ENCODE measurements at places on chromosomes 13 and 19.

DNA sequence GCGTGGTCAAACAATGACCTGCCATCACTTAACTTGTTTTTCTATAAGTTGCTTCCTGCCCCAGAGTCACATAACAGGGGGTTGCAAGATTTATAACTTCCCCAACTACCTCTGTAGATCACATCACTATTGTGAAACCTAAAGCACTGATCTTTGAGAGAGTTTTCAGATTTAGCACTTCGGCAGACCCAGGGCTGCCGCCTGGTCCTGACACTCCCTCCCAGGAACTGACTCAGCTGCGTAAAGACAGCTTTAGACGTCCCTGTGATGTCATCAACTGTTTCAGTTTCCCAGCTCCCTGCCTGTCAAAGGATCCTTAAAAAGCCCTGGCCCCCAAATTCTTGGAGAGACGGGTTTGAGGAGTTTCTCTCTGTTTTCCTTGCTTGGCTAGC lies 33.3 kb downstream of the IGFL2 start:
- peak; percentile 52 for DNase-seq

GRCh38 chr13:44317752-44318151 lies 55.9 kb upstream of the SERP2 start:
- DNase-seq, result peak; percentile 25

DNA sequence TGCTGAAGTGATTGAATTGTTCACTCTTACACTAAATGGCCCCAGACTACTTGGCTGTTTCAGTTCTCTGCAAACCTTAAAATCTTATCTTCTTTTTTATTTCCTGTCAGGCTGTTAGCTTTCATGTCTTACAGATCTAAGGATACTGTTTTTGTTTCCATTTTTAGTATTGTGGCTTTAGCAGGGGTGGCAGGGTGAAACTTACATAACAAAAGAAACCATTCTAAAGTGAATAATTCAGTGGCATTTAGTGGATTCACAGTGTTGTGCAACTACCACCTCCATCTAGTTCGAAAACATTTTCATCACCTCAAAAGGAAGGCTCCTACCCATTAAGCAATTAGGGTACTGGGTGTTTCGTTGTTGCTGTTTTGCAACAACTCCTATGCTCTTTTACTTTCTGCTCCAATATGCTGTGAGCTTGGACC lies 19.8 kb downstream of the TMEM272 start:
- peak; percentile 83 for DNase-seq

DNA sequence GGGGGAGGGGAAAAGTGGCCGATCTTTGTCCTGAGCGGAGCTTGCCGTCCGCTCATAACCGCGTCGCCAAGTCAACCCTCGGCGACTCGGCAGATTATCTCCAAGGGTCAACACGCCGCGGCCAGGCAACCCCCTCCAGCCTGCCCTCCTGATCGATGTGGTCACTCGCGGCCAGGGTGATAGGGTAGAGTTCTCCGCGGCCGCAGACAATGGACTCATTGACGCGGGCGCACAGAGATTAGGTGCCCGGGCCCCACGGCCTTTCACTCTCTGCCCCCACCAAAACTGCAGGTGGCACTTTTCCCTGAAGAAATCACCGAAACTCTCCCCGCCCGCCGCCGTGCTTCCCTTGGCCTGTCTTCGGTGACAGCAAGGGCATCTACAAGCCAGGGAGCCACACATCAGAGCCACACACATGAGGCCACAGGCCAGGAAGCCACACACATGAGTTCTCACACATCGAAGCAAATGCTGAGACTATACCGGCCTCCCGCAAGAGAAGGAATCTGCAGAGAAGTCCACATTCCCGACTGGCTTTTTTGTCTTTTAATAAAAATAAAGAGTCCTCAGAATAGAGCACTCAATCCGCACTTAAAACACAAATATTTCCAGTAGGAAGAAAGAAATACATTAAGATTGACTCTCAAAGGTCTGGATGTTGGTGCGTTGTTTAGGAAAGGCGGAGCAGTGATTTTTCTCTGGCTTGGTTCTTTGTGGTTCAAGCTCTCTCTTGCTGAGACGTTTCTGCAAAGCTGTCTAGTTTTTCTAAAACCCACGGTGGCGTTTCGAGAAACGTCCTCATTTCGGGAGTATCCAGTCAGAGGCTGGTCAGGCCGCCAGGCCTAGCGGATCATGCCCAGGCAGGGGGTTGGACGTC lies 1.5 kb upstream of the PDX1 start:
- no peak for DNase-seq

DNA sequence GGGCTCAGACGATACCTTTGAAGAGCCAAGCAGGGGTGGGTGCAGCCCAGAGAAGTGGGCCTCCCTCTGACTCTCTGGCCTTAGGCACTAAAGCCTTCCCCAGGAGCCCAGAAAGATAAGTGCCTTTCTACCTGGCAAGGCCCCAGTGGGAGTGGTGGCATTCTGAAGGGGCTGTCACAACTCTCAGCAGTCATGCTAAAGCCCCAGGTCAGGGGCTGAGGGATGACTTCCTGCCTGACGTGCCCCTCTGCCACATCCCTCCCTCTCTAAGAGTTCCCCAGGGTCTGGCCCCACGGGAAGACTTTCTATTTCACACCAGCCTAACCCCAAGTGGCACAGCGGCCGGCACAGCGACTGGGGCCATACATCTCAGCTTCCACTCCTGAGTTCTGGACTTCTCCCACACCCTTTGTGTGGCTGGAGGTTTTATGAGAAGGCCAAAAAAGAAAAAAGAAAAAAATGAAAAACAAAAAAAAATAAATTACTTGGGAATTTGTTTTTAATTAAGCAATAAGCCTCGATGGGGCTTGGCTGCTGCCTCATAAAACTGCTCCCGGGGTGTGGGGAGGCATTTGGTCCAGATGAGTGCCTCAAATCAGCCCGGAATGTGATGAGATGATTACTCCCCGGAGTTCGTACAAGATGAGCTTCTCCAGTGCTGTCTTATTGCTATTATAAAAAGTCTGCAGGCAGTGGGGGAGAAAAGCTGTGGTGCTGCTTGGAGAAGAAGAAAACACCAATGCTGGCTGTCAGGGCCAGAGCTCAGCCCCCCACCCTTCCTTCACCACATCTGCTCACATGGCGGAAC lies 28.5 kb upstream of the PLEKHF1 start:
- DNase-seq, result no peak

DNA sequence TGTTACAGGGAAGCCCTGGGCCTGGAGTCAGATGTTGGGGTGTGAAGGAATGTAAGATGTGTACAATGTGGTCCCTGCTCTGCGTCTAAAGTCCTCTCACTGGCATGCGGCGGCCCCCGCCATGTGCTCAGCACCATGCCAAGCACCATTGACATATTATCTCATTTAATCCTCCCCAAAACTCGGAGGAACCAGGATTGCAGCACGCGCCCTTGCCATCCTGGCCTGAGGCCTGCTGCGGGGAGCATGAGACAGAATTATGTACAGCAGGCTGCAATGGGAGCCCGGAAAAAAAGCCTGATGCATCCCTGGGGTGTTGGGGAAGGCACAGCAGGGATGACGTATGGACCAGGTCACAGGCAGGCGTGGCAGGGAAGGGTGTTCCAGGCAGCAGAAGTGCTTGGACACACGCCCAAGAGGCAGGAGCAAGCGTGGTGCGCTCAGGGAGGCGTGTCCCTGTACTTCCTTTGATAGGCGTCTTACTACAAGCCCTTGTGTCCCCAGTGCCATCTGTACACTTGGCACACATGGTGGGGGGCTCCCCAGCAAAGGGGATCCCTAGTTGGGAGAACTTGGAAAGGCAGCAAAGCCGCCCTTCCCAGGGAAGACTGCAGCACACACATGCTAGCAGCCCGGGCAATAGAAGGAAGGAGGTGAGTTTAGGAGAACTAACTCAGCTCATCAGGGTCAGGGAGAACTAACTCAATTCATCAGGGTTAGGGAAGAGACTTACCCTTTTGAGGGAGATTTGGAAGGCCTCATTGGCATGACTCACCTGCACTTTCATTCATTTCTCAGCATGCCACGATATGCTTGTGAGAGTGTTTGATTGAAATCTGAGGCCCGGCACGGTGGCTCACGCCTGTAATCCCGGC lies 3.4 kb downstream of the EVI5L start:
- peak; percentile 83 for DNase-seq

DNA sequence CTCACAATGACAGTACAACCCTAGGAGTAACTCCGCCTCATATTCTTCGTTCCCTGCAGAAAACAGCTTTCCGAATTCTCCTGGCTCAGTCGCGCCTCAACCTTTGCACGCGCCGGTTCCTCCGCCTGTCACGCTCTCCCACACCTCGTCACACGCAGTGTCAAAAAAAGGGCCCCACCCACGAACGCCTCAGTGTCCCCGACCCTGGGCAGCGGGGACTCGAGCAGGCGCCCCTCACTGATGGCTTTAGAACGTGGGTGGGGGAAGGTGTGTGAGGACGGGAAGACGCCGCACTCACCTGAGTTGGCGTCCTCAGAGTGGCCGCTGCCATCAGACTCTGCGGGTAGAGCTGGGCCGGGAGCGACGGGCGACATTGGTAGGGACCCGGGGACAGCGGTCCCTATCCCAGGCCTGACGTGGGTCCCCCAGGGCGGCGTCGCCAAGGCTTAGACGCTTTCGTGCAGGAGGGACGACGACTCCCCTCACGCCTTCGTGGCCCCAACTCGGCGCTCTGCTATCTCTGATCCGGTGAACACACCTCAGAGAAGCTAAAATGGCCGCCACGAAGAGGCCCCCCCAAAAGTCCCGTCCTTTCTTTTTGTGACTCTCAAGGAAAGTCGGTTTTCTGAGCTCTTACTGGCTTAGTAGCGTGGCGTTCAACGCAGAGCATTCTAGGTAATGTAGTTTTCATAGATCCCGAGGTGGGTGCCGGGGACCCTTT lies at the start of gene ZNF154:
TSS of gene ZNF154 (minus strand) at position 564 of the 721 bp plus-strand sequence. CDS start at position 331, 233 bp downstream.
- DNase-seq, result peak; percentile 56

- no peak for DNase-seq
Observed at GRCh38 chr13:76029706-76030105, 393.6 kb downstream of the LMO7 start.

DNA sequence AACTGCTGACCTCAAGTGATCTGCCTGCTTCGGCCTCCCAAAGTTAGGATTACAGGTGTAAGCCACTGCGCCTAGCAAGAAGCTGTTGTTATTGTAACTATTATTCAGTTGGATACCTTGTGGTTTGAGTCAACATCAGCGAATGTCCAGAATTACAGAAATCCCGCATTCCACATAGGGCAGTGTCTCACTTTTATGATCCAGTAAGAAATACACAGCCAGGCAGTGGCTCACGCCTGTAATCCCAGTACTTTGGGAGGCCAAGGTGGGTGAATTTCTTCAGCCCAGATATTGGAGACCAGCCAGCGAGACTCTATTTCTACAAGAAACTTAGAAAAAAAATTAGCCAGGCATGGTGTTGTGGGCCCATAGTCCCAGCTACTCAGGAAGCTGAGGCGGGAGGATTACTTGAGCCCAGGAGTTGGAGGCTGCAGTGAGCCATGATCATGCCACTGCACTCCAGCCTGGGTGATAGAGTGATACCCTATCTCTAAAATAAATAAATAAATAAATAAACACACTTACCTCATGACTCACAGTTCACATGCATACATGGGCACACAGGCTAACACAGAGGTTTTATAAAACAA lies 43.8 kb downstream of the SPTBN4 start:
- DNase-seq, result peak; percentile 57

DNA sequence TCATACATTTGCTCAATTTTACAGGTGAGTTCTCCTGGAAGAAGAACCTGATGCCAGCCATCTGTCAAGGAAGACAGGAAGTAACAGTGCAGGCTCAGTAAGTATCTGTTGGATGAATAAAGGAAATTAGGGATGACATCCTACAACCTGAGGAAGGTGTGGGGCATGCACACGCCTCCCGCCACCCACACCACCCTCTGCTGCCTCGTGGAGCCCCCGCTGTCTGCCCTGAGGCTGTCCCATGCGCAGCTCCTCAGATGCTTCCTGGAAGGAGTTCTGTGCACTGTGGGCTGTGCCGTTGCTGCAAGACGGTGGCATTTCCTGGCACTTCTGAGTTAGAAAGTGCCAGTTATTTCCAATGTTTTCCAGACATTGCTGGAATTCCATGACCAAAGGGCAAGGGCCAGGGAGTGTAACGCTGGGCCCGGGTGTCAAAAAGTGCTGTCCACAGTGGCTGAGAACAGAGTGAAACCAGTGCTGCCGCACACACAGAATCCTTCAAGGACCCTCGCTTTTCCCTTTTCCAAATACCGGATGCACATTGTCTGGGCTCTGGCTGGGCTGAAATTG lies 4.2 kb upstream of the TEX29 start:
- DNase-seq, result no peak

GRCh38 chr13:42109957-42110356 lies 61.5 kb downstream of the DGKH start:
- DNase-seq, result peak; percentile 21

- DNase-seq, result no peak
Observed at GRCh38 chr19:32661318-32661717, 13.7 kb downstream of the ANKRD27 start.

DNA sequence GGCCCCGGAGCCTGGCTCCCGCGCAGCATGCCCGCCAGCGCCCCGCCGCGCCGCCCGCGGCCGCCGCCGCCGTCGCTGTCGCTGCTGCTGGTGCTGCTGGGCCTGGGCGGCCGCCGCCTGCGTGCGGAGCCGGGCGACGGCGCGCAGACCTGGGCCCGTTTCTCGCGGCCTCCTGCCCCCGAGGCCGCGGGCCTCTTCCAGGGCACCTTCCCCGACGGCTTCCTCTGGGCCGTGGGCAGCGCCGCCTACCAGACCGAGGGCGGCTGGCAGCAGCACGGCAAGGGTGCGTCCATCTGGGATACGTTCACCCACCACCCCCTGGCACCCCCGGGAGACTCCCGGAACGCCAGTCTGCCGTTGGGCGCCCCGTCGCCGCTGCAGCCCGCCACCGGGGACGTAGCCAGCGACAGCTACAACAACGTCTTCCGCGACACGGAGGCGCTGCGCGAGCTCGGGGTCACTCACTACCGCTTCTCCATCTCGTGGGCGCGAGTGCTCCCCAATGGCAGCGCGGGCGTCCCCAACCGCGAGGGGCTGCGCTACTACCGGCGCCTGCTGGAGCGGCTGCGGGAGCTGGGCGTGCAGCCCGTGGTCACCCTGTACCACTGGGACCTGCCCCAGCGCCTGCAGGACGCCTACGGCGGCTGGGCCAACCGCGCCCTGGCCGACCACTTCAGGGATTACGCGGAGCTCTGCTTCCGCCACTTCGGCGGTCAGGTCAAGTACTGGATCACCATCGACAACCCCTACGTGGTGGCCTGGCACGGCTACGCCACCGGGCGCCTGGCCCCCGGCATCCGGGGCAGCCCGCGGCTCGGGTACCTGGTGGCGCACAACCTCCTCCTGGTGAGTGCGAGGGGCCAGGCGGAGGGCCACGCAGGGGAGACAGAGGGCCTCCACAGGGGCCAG lies at the start of gene KL:
TSS of gene KL (plus strand) at position 10 of the 909 bp plus-strand sequence. CDS start at position 28, 18 bp downstream.
- DNase-seq, result no peak

- DNase-seq, result no peak
Observed at GRCh38 chr19:3360421-3361383, 5.7 kb upstream of the NFIC start.

DNA sequence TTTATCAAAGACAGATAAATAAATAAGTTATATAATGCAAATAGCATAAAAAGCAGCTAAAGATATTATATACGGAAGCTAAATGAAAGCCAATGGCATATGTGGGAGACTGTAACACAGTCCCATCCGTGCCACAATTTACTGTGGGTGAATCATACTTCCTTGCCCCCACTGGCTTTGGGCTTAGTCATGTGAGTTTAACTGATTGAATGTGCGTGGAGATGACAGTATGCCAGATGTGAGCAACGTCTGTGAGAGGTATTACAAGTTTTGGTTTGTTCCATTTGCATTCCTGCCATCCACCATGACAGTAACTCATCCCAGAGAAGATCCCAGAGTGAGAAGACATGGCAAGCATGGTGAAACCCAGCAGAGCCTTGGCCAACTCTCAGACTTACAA lies 340.0 kb downstream of the SUCLA2 start:
- peak; percentile 9 for DNase-seq
